ENCODE measurements at places on chromosomes 2 and 18. TPM values are rescaled to one million over a fixed set of nuclear protein-coding genes. Genes with fewer than 3 reads are reported as not detected.

The VWC2L gene
- not detected for total RNA-seq

GRCh38 chr2:241770185-241770935 lies 6.3 kb upstream of the GAL3ST2 start:
- H3K4me1 ChIP-seq, result peaks cover 10% of the 10 kb centered on the region
- no peak overlapping the region for H3K27ac ChIP-seq
- no peaks in the 10 kb centered on the region for H3K27me3 ChIP-seq
- no peaks in the 10 kb centered on the region for H3K36me3 ChIP-seq
- H3K4me3 ChIP-seq, result no peak overlapping the region

The PHOSPHO2 gene
- total RNA-seq, result 4.2 TPM

DNA sequence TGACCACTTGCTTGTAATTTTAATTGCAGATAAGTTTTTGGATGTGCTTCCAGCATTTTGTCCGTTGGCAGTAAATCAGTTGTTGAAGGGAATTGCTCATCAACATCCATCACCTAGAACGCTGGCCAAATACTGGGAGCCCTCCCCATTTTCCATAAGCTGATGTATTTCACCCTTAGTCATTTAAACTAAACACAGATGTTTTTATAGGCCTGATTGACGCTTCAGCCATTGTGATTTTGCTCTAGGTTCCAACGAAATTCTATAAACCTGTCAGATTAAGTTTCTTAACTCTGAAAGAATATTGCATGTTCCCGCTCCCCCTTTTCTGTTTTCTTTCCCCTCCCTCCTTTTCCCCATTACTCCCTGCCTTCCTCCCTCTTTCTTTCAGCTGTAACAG lies 1.0 kb upstream of the RPRM start:
- peaks cover 54% of the 10 kb centered on the region for H3K27me3 ChIP-seq
- no peak overlapping the region for H3K4me3 ChIP-seq
- H3K4me1 ChIP-seq, result peaks cover 15% of the 10 kb centered on the region
- no peak for DNase-seq

DNA sequence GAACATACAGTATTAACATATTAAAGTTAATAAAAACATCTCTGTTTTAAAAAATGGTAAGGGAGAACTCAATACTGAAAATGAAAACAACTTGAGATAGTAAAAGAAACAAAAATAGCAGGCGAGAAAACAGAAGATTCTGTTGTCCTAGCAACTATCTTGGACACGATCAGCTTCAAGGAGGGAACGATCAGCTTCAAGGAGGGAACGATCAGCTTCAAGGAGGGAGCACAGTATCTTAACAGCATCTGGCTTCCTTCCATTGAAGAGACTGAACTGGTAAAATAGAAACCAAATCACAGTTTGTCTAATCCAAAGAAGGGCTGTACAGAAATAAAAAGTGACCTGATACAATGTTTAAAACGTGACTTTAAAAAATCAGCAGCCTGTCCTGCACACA lies 51.8 kb downstream of the NDUFA10 start:
- peaks cover 9% of the 10 kb centered on the region for H3K4me1 ChIP-seq
- peaks cover 23% of the 10 kb centered on the region for H3K36me3 ChIP-seq
- DNase-seq, result no peak
- H3K27me3 ChIP-seq, result no peaks in the 10 kb centered on the region

The RNF144A gene
- total RNA-seq, result 15.1 TPM

DNA sequence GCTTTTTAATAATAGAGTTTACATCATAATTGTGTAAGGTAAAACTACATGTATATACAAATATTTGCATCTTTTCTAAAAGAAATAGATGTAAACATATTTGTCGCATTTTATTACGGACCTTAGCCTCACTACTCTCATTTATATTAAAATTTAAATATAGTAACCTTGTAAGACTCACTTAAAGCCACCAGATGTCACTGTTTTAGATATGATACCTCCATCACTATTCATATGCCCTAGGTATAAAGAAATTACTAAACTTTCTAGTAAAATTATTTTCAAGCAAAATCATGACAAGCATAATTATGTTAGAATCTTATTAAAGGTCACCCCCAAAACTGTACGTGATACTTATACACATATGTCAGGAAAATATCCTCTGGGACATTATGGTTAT lies 674.3 kb upstream of the REG3G start:
- H3K4me3 ChIP-seq, result no peak overlapping the region
- no peak overlapping the region for H3K27ac ChIP-seq
- no peak for DNase-seq
- H3K36me3 ChIP-seq, result no peaks in the 10 kb centered on the region

The GNAL gene
- total RNA-seq, result 0.10 TPM

The CDH20 gene
- 0.21 TPM for total RNA-seq

The VIT gene
- not detected for total RNA-seq

The GDF7 gene
- 0.16 TPM for total RNA-seq

GRCh38 chr2:109209412-109209811 lies 80.4 kb downstream of the SH3RF3 start:
- no peaks in the 10 kb centered on the region for H3K36me3 ChIP-seq
- H3K4me1 ChIP-seq, result peaks cover 27% of the 10 kb centered on the region
- H3K27me3 ChIP-seq, result peaks cover 67% of the 10 kb centered on the region
- H3K4me3 ChIP-seq, result no peak overlapping the region

- H3K4me3 ChIP-seq, result no peak overlapping the region
- DNase-seq, result peak; percentile 82
- no peaks in the 10 kb centered on the region for H3K27me3 ChIP-seq
- peak overlapping the region; percentile 80 for H3K27ac ChIP-seq
- peaks cover 7% of the 10 kb centered on the region for H3K4me1 ChIP-seq
- peaks cover 3% of the 10 kb centered on the region for H3K36me3 ChIP-seq
Observed at GRCh38 chr2:240513549-240514287, 44.1 kb downstream of the ANKMY1 start.

DNA sequence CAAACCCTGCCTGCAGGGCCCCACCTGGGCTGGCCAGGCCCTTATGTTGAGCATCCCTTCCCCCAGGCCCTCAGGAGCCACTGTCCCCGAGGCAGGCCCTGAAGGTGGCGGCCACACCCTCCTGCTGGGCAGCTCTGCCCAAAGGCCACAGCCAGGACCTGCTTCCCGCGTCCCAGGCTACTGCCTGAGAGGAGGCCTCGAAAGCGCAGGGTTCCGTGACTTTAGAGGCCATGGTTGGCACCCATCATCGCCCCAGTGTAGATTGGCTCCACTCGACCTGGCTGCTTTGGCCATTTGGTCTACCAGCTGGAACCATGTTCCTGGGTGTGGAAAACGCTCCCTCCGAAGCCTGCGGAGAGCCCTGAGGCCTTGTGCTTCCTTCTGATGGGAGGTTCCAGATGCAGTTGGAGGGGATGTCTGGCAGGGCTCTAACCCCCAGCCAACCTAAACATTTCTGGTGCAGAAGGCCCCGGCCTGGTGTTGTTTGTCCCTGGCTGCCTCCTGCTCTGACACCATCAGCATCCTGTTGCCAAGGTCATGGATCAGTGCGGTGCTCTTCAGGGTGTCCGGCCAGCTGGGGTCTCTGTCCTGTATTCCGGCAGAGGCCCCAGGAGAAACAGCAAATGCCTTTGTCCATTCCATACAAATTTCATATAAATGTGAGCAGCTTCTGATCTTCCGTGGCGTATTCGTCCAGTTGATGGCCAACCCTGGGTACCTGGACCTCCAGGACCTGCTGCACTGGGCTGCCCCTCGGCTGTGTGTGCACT lies 14.7 kb downstream of the CAPN10 start:
- peak; percentile 10 for DNase-seq
- no peaks in the 10 kb centered on the region for H3K36me3 ChIP-seq
- peaks cover 2% of the 10 kb centered on the region for H3K4me1 ChIP-seq
- no peak overlapping the region for H3K27ac ChIP-seq
- H3K27me3 ChIP-seq, result no peaks in the 10 kb centered on the region
- H3K4me3 ChIP-seq, result no peak overlapping the region

DNA sequence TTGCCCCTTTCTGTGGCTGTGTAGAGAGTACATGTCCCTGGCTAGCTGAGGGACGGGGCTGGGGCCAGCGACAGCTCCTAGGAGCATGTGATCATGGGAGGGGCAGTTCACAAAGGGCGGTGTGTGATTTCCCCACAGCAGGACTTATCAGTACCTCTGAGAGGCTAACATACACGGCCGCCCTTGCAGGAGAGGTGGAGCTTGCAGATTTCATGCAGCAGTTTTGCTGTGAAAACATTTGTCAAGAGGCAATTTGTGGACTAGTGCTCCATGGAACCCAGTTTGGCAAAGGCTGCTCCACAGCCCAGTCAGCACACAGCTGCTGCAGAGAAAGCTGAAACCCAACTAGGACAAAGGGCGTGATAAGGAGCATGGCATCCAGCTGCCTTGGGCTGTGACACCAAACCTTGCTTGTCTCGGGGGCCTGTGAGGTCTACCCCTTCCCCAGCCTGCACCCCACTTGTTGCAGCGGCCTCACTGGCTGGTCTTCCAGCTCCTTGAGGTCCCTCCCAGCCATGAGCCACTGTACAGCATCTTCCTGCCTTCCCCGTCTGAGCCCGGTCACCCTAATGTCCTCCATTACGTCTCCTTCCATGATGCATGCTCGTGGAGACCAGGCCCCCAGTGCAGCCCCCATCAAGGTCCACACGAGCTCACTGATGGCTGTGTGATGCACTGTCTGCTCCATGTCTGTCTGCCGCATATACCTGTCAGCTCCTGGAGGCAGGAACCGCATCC lies 121.4 kb upstream of the HDAC4 start:
- peaks cover 5% of the 10 kb centered on the region for H3K4me1 ChIP-seq
- H3K27ac ChIP-seq, result peak overlapping the region; percentile 67
- no peak for DNase-seq
